ENCODE measurements at places on chromosomes 12 and 14.

DNA sequence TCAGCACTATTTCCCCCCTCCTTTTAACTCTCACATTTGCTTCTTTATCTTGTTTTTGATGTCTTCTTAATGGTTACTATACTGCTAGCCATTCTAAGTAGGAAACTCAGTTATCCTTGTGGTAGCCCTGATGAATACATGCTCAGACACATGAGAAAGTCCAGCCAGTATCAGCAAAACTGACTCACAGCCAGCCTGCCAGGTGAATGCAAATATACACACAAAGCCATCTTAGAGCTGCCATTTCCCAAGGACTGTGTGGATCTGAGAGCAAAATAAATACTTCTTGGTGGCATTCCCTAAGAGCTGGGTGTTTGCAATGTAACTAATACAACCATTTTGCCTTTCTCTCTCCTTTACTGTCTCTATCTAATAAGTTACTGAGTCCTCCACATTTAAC is 455.2 kb downstream of the CCER1 start:
- DNase-seq, result no peak

GRCh38 chr12:79822475-79822874 is 112.4 kb downstream of the PPP1R12A start:
- DNase-seq, result no peak

DNA sequence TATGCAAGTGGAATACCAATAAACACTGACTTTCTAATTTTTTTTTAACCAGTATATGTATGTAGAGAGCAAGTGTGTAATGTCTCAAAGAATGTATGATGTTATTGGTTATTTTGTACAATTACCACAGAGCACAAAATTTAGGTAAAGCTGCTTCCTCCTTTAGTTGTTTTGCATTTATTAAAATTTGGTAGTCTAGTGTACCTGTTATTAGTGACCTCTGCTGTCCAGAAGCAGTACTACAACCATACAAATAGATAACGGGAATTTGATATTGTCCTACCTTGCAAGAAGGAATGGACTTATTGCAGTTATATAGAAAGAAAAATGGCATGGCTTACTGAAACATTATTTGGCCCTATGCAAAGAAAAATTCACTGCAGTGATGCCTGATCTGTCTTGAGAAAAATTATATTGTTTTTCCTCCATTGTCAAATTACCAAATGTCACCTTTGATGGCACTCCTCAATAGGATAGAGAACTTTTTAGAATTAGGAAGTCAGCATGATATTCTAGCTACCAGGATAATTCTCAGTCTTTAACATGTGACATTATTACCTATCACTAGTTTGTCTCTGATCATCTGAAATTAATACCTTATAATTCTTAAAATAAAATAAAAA is 153.9 kb upstream of the RMST start:
- DNase-seq, result peak; percentile 67

DNA sequence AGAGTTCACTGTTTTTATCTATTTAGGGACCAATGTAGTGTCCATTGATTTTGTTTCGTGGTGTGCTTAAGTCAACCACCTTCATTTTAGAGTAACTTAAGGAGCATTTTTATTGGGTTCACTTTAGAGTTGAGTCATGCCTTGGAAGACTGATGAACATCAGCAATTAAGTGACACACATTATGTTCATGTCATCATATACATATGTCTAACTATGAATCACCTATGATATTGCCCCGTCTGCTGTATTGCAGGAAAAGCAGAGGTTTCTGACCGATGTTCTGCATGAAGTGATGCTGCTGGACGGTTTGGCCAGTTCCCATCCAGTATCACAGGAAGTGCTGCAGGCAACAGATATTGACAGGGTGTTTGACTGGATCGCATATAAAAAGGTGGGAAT is 227.1 kb downstream of the TRHDE start:
- DNase-seq, result no peak

- DNase-seq, result no peak
Measured at GRCh38 chr12:69042970-69043369, 110.0 kb upstream of the CPM start.

DNA sequence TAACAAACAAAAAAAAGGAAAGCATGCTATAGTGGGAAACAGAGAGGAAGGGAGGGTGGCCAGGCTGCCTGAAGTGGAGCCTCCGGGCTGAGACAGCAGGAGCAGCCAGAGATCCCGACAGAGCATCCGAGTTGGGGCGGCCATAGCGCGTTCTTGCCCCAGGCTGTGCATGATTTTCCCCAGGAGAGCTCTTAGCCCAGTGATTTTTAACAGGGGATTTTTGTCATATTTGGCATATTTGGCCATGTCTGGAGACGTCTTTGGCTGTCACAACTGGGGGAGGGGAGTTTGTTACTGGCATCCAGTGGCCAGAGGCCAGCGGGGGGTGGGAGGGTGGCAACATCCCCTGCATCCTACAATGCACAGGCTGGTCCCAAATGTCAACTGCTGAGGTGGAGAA is 23.6 kb downstream of the BDKRB1 start:
- no peak for DNase-seq

DNA sequence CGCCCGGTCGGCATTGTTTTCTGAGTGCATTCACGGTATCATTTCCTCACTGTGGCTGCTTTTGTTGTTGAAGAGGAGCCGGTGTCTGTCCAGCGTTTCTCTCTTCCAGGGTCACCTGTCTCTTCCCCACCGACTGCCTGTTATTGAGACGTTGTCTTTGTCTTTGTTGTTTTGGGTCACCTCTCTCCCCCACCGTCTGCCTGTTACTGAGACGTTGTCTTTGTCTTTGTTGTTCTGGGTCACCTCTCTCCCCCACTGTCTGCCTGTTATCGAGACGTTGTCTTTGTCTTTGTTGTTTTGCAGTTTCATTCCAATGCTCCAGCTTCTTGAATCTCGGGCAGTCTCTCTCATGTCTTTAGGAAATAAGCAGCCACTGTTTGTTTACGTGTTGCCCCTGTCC is 69.9 kb downstream of the DDX51 start:
- no peak for DNase-seq

DNA sequence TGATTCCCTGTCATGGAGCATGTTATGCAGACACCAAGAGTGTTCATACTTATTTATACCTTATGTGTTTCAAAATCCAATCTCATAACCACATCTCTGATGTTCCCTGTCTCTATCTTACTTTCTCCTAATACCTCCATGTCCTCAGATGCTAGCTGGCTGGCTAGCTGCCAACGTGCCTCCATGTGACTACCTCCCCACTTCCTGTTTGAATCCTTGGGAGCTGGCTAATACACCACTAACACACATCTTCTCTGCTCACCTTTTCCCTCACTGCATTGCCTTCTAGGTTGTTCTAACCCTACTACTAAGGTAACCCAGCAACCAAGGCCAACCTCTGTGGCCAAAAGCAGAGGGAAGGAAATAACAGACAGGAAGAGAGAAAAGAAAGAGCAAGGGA is 27.3 kb downstream of the TTC5 start:
- DNase-seq, result peak; percentile 30

DNA sequence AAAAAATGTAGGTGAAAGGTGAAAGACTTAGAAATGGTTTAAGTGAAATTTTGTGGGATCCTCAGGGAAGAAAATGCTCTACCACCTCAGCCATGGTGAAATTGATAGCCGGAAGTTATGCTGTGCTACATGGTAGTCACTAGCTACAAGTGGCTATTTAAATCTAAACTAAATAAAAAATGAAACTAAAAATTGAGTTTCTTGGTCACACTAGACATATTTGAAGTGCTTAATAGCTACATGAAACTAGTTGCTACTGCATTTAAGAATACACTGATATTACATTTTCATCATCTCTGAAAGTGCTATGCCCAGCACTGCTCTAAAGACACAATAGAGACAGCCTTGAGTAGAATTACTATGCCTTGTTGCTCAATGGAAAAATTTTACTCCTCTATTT is 10.3 kb upstream of the SLCO1B3 start:
- no peak for DNase-seq

- no peak for DNase-seq
Measured at GRCh38 chr14:90050271-90050670, 11.5 kb upstream of the KCNK13 start.

DNA sequence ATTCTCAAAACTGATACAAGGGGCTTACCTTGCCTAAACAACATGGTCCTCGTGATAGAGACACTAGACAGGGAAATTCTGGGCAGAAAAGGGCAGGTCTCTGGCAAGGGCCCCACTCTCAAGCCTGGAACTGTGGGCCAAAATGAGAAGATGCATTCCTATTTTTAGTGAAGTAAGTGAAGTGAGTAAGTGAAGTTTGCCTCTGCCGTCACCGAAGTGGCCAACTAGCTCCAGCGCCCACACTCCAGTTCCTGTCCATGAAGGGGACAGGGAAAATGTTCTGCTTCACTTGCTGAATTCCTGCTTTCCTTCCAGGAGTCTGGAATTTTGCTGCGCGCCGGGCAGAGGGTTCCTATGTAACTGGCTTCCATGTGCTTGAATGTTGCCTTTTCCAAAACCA is 1035.6 kb upstream of the TMEM132C start:
- DNase-seq, result no peak

GRCh38 chr12:106205208-106206069 is 42.4 kb downstream of the CKAP4 start:
- DNase-seq, result peak; percentile 23

DNA sequence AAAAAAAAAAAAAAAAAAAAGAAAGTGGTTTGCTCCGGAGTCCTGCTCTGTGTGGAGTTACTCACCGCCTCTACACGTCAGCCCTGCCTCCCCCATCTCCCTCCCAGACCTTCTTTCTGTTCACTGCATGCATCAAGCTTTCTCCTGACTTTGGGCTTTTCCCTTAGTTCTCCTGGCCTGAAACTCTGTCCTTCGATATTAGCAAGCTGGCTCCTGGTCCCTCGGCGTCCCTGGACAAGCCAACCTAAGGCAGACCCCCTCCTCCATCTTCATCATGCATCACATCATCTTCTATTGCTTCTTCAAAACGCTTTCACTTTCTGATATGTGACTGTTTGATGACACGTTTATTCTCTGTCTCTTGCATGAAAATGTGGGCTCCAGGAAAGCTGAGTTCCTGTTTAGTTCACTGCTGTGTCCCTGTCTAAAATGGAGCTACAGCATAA is 40.6 kb downstream of the SLC15A4 start:
- no peak for DNase-seq

DNA sequence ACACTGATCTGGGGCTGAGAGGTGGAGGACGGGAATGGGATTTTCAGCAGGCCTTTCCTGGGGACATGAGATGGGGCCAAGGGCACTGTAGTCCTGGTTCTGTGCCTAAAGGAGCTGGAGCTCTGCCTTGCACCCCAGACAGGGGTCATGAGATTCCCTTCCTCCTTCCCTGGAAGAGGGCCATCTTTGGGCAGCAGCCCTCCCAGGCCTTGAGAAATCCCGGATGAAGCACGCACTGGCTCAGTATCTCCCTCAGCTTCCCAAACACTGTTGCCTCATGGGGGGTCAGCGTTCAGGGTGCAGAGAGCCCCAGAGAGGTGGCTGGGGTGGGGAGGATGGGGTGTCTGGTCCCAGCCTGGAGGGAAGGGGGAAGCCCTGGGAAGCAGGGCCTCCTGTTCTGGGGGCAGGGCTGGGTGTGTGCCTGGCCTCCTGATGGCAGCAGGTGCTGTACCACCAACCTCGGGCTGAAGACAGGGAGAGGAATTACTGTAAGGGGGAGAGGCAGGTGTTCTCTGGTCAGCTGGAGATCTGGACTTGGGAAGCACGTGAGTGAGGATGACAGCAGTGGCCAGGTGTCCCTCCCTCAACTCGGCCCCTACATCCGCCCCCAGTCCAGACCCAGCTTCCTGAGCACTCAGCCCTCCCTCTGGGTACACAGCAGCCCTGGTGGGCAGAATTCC is 8.4 kb upstream of the NR4A1 start:
- DNase-seq, result no peak

DNA sequence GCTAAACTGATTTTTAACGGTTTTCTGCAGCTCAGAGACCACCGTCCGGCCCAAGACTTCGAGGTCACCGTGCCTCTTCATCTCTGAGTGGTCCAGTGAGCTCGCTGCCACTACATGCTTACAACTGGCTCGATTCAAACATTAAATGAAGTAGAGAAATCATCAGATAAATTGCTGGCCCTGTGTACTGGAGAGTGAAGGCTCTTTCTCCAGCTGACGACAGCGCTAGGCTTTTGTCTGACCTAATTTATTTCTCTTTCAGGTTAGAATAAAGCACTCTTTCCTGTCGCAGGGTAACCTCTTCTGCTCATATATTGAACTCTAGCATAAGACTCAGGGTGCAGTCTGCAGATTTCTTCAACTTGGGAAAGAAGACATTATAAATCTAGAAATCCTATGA is 6.4 kb downstream of the BCL11B start:
- DNase-seq, result no peak

DNA sequence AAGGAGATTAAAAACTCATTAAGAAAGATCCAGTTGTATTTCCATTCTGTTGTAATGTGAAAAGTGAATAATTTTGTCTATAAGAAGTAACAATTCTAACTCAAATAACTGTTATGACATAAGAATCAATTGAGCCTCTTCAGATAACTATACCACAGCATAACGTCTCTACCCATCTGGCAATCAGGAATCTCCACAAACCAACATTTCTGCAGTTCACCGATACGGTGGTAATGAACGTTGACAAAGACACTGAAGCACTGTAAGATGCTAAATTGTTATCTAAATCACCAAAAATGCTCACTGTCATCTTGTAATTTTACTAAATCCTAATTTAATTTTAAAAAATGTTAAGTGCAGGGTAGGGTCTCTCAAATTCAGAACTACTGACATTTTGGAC is 130.9 kb upstream of the USP15 start:
- no peak for DNase-seq

DNA sequence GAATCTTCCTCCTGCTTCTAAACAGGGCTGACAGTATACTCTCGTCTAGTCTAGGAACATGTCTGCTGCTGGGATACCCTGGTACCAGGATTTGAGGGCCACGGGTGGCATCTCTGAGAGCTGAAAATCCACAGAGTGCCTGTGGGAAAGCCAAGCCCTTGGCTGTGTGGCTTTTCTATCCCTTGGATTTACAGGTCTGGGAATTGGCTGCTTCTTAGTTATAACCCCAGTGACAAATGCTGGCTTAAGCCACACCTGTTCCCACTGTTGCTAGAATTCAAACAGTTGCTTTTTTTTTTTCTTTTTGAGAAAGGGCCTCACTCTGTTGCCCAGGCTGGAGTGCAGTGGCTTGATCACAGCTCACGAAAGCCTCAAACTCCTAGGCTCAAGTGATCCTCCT is 14.3 kb upstream of the RIN3 start:
- no peak for DNase-seq

GRCh38 chr14:83559721-83560120 is 1970.2 kb upstream of the FLRT2 start:
- DNase-seq, result no peak

GRCh38 chr14:66483322-66483721 is 2.8 kb upstream of the CCDC196 start:
- DNase-seq, result peak; percentile 5

Data from NB4 (cell line).